ENCODE measurements at places on chromosomes 12 and 14.
A peak's percentile ranks its signal among the peaks of the same experiment; 100 is the strongest.

DNA sequence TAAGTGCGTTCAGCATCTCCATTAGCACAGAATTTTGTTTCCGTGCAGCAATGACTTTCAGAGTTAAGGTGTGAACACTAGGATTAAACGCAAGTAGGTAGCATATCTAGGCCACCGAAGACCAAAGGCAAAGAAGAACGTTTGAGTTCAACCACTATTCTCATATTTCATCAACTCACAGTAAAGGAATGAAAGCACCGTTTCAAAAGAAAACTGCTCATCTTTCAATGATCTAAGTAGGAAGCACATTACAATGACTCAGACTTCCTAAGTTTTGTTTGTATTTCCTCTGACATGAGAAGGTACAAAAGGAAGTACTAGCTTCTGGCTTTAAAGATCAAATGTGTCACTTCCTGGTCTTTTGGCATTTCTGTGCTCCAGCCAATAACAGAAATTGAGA is 57.6 kb downstream of the ACADS start:
- DNase-seq = peak; percentile 40

GRCh38 chr12:127962303-127962702 is 304.7 kb upstream of the TMEM132C start:
- no peak for DNase-seq

GRCh38 chr12:52182384-52182783 is 9.4 kb downstream of the KRT80 start:
- DNase-seq = no peak

DNA sequence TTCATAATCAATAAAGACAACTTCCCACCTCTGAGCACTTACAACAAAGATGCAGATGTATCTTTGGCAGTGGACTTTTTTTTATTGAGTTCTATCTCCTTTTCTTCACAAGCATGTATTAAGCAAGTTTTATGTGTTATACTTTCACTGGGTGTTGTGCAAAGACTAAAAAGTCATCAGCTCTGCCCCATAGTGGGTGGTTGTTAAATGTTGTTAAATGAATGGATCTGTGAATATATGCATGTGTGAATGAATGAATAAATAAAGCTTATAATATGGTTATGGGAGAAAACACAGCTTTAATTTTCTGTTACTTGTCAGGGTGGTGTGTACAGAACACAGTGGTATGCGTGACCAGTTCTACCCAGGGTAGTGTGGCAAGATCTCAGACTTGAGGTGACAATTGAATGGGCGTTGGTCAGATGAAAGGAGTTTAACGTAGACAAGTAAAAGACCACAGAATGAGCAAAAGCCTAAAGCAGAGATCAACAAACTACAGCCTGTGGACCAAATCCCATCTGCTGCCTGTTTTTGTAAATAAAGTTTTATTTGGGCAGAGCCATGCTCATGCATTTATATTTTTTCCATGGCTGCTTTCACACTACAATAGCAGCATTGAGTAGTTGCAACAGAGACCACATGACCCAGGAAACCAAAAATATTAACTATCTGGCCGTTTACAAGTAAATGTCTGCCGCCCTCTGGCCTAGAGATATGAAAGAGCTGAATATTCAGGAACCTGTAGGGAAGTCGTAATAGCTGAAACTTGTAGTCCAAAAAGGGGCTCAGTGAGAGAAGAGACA is 207.4 kb upstream of the EEA1 start:
- no peak for DNase-seq

- no peak for DNase-seq
These were observed 87.8 kb upstream of the EEA1 start for GRCh38 chr12:93016752-93017350.
